ENCODE measurements at places on chromosomes 2 and 18.

GRCh38 chr18:23540867-23541266, 37.6 kb downstream of the RMC1 start:
- no peak for DNase-seq

DNA sequence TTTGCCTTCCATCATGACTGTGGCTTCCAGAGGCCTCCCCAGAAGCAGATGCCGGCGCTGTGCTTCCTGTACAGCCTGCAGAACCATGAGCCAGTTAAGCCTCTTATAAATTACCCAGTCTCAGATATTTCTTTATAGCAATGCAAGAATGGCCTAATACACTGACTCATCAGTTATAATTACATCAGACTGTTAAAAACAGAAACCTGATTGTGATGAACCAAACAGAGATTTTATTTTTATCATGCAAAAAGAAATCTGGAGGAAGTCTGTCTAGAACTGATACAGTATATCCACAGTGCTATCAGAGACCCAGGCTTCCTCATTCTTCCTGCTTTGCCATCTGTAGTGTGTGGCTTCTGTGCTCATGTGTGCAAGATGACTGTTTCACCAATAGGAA, 93.4 kb upstream of the MEX3C start:
- no peak for DNase-seq

DNA sequence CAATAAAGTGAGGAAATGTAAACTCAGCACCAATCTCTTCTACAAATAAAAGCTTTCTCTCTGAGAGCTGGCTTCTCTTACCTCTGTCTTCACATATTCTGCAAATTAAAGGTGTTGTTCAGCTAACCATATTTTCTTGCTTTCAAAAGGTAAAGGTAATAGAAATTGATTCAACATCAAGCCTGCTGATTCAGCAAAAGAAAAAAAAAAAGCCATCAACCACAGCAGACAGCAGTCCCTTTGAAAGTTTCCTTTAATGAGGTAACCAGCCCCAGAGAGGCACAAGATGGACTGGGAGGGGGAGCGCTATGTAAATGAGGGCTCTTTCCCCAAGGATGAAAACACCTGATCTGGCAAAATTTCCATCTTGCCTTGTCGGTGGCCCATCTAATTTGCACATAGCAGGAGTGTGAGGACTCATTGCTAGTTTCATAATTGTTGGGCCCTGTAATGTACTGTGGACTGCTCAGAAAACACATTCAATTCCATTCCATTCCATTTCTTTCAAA, 154.9 kb upstream of the SOX11 start:
- DNase-seq: no peak

DNA sequence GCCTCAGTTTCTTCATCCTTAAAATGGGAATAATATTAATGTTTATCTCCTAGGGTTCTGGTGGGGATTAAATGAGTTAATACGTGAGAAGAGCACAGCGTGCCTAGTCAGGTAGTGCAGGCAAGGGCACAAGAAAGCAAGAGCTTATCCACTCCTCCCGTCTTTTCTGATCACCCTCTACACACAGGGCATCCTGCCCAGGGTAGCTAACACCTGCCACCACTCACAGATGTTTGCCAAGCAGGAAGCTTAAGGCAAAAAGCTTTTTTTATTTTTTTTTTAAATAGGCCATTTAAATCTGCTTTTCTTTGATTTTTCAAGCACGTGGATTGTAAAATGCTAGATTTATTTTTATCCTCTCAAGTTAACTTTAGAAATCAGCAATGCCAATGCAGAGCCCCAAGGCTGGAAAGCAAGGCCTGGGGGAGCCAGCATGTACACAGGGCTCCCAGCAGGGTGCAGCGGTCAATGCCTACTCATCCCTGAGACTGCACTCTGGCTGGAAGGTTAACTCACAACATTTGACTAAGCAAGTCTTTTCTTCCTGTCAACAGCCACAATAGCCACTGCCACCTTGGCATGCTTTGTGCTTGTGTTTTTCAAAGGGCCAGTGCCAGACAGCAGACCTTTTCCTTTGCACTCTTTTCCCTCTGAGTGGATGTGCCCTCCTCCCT, 86.5 kb upstream of the ACAA2 start:
- DNase-seq: no peak

DNA sequence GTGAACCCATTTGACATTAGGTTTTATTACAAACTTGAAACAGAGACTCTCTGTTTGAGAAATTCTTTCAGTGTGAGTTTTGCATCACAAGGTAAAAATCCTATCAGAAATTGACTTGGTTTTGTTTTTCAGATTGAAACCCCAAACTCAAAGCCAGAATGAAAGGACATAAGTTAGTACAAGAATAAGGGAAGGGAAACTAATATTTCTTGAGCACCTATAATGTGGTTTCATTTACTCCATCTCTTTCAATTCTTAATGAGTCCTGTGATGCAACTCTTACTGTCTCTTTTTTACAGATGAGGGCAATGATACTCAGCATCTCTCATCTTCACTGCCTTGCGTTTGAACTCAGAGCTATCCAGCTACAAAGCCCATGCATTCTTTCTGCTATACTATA, 210.0 kb upstream of the SIX3 start:
- no peak for DNase-seq

GRCh38 chr2:169018390-169018789, 12.7 kb downstream of the ABCB11 start:
- no peak for DNase-seq

DNA sequence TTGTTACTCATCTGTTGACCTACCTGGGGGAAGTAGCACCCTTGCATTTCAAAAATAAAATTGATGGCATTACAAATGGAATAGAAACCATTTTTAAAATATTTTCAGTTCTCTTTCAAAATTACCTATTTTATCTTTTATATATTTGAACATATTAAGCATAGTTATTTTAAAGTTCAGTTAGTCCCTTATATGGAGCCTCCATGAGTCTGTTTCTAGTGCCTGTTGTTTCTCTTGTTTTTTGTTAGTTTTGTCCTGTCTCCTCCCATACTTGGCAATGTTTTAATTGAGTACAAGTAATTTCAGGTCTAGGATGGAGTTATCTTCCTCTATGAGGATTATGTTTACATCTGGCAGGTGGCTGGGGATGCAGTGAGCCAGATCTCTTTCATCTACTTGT, 5.9 kb upstream of the KCNIP3 start:
- DNase-seq: no peak

DNA sequence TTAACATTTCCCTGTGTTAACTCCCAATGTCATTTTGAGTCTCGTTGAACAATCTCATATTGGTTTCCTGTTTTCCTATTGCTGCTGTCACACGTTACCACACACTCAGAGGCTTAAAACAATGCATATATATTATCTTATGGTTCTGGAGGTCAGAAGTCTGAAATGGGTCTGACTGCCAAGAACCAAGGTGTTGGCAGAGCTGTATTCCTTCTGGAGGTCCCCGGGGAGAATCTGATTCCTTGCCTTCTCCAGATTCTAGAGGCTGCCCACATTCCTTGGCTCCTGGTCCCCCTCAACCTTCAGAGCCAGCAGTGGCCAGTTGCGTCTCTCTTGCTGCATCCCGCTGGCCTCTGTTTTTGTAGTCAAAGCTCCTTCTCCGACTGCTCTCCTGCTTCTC, 17.5 kb downstream of the COL4A4 start:
- no peak for DNase-seq

DNA sequence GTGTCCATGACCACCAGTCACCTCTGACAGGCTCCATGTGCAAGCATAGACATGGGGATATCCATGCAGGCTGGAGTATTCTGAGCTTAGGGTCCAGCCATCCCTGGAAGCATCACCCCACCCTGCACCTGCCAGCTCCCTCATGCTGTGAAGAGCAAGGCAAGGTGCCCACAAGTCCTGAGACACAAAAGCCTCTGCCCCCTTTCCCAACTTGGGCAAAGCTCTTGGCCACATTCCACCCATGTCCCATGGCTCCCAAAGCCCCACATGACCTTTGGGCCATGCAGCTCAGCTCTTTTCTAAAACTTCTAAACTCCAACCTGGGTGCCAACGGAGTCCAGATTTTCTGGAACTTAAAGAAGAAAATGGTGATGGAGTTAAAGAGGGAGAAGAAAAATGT, 99.8 kb upstream of the SH3BP4 start:
- DNase-seq: no peak

- no peak for DNase-seq
Measured at GRCh38 chr2:51782921-51783765, 751.2 kb upstream of the NRXN1 start.
